ENCODE measurements at places on chromosomes 5 and 9.
A peak's percentile ranks its signal among the peaks of the same experiment; 100 is the strongest.

DNA sequence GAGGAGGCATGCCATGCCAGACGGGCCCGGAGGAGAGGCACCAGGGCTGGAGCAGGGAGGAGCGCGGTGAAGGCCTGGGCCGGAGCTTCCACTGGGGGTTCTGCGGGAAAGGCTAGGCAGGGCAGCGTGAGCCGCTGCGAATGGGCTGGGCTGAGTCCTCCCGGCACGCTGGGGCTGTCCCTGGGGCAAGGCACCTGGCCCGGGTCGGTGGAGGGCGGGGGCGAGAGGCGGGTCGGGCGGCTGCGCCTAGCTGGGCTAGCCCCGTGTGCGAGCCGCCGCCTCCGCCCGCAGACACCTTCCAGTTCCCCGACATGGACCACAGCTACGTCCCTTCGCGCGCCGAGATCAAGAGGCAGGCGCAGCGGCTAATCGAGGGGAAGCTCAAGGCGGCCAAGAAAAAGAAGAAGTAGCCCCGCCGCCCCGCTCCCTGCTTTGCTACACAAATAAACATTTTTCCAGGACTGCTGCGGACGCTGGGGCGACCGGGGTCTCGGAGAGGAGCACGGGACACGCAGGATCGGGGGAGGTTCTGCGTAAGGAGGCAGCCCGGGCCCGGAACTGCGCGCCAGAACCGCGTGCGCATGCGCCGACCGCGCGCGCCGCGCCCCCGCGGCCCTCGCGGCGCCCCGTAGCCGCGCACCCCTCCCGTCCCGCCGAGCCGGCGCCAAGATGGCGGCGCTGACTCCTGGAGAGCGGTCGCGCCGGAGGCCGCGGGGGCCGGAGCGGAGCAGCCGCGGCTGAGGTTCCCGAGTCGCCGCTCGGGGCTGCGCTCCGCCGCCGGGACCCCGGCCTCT lies at the start of gene RABL6:
TSS of gene RABL6 (plus strand) at position 668 of the 794 bp plus-strand sequence. CDS start 249 bp downstream, outside the sequence.
- DNase-seq: peak; percentile 62

GRCh38 chr5:68369023-68369359 lies 153.4 kb downstream of the PIK3R1 start:
- no peak for DNase-seq

- DNase-seq: no peak
Observed at GRCh38 chr9:103913899-103914298, 180.2 kb upstream of the SMC2 start.

DNA sequence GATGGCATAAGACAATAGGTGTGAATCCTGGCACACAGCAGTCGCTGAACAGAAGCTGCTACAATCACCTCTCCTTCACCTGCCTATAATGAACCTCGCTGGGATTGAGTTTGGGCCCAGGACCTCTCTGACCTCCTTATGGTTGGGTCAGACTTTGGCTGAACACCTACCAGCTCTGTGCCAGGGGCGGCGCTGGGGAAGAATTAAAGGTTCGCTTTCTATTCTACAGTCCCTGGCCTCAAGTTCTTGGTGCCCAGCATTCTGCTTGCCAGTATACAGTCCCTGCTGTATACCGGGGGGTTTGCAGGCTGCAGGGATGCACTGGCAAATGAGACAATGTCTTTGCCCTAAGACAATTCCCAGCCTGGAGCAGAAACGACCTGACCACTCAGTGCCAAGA lies 895 bp upstream of the STRBP start:
- DNase-seq: no peak

GRCh38 chr9:98992107-98992884 lies 48.6 kb downstream of the COL15A1 start:
- no peak for DNase-seq

- no peak for DNase-seq
Observed at GRCh38 chr9:91833096-91833877, 116.7 kb downstream of the ROR2 start.

DNA sequence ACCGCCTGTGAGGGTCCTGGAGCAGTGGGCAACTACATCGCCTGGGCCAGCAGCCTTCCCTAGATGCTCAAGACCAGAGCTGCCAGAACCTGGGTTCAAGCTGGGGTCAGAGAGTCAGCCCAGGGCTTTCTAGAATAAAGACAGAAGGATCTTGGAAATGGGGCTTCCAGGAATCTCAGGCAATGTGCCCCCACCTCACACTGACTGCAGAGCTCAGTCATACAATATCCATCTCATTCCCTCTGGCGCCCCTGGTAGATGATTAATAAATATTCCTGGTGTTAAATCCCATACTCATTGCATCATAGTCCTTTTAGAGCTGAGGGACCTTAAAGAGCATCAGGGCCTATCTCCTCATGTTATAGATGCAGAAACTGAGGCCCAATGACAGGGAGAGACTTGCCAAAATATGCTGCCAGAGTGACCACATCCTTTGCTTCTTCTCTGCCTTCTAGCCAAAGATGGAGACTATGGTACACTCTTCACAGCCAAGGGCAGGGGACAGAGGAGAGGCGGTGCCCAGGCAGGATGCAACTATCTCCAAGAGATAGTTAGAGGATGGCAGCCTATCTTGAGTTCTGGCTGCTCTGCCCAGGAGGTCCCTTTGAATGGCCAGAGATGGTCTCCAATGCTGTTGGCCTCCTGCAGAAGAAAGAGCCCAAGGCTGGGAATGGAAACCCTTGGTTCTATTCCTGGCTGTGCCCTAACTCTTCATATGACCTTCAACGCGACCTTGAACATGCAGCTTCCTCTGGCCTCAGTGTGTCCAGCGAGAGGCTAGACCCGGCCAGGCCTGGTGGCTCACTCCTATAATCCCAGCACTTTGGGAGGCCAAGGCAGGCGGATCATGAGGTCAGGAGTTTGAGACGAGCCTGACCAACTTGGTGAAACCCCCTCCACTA lies 36.2 kb upstream of the IL17B start:
- no peak for DNase-seq

GRCh38 chr9:3807601-3808000 lies 281.8 kb upstream of the RFX3 start:
- DNase-seq: no peak

- no peak for DNase-seq
Observed at GRCh38 chr5:175684931-175685330, 27.1 kb downstream of the HRH2 start.

DNA sequence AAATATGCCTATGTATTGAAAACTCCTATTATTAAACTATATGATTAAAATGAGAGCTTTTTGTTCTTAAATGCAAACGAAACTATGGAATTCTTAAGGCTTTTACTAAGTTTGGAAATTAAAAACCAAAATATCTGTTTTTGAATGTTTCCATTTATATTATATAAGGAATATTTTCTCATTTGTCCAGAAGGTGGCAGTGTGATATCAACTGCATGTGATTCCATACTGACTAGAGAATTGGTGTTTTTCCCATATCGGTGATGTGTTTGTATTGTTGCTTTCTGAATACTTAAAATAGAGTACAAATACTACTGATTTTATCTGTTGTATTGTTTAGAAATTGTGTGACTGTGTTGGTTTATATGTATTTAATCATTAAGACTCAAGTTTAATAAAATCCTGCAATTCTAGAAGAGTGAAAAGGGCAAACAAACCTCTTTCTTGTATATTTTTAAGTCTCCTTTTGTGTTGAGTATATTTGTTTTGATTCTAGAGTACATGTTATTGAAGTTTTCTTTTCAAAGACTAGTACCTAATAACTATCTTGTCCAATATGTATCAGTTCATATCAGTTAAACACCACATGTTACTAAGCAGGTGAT lies 320.8 kb downstream of the CCDC171 start:
- peak; percentile 50 for DNase-seq

DNA sequence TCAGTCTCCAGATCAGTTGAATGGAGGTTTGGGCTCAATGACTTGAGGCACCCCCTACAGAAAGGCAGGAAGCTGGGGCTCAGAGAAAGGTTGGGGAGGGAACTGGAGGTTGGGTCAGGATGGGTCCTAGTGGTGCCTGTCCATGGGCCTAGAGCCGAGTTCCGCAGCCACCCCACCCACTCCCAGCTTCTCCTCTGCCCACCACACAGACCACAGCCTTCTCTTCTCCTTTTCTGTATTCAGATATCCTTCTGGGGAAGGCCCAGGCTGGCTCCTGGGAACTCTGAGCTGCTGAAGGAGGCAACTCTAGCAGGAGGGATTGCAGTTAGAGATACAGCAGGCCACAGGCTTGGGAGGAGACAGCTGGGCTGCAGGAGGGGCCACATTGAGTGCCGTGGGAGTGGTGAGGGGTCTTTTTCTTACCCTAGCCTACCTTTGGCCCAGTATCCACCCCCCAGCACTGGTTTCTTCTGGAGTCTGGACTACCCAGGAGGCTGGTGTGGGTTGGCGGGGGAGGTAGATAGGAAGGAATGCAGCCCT lies 15.4 kb upstream of the PTGS1 start:
- DNase-seq: no peak

GRCh38 chr5:75993183-75993582 lies 90.0 kb upstream of the SV2C start:
- no peak for DNase-seq

DNA sequence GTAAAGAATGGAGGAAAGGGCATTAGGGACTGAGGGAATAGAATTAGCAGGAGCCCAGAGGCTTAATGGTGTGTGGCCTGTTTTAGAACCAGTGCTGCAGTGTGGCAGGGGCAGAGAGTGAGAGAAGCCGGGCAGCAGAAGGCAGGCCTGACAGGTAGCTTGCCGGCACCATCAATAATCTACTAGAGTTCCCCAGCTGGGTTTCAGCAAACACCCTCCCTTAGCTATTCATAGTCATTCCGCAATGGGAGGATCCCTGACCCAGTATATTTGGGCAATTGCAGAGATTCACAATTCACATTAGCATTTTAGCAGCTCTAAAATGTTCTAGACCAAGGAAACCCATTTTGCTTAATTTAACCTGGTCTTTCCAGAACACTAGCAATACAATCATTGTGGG lies 227.8 kb downstream of the ARRDC3 start:
- DNase-seq: no peak

DNA sequence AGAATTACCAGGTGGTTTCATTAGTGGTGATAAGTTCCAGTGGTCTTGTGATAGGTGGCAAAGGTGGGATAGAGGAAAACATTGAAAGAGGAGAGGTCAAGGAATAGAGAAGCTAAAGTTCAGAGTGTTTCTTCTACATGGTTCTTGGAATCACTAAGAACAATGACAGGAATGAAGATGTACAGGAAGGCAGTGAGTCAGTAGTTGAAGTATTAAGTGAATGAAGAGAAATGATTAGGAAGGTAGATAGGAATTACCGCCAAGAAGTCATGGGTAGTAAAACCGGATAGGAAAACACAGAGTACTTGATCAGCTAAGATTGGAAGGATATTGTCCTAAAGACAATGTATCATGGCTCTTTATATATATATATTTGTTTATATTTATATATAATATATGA lies 37.9 kb upstream of the RASA1 start:
- no peak for DNase-seq

- DNase-seq: no peak
Observed at GRCh38 chr5:38905516-38905915, 59.7 kb downstream of the OSMR start.

GRCh38 chr9:116152390-116152789 lies 1.2 kb upstream of the PAPPA start:
- DNase-seq: peak; percentile 23

DNA sequence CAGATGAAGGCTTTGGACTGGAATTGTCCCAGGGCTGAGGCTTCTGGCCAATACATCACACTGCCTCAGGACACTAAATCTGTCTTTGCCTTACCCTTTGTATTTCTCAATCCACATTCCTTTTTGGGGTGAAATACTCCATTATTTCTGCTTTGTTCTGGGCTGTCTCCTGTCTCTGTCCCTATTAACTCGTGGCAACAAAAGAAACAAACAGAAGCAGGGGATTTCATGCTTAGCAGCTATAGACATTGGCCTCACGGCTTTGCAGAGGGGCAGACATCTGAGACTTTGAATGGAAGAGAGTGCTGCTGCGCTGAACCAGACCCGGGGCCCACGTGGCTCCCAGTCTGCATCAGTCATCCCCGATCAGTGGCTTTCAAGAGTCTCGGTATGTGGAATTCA lies 129.7 kb downstream of the ARL15 start:
- DNase-seq: no peak

DNA sequence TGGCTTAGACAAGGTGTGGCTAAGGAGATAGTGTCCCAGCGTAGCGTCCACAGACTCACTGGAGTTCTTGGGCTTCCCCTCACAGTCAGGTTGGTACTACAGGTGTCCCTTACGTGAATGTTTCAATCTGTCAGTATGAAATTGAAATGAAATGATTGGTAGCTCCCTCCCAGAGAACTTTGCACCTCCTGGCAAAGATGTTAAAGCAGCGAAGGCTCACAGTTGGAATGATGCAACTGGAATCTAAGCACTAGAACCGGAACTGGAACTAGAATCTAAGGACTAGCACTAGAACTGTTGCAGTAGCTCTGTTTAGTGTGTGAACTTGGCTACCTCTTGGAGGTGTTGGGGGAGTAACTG lies 1.1 kb downstream of the SLC31A1 start:
- no peak for DNase-seq

GRCh38 chr5:176748073-176748966 lies 62.0 kb upstream of the UNC5A start:
- no peak for DNase-seq

- DNase-seq: no peak
Observed at GRCh38 chr5:95901676-95902627, 59.7 kb downstream of the ELL2 start.

GRCh38 chr5:171474230-171474813 lies 54.9 kb downstream of the FGF18 start:
- DNase-seq: no peak

GRCh38 chr5:124451721-124452383 lies 294.6 kb downstream of the ZNF608 start:
- peak; percentile 32 for DNase-seq

DNA sequence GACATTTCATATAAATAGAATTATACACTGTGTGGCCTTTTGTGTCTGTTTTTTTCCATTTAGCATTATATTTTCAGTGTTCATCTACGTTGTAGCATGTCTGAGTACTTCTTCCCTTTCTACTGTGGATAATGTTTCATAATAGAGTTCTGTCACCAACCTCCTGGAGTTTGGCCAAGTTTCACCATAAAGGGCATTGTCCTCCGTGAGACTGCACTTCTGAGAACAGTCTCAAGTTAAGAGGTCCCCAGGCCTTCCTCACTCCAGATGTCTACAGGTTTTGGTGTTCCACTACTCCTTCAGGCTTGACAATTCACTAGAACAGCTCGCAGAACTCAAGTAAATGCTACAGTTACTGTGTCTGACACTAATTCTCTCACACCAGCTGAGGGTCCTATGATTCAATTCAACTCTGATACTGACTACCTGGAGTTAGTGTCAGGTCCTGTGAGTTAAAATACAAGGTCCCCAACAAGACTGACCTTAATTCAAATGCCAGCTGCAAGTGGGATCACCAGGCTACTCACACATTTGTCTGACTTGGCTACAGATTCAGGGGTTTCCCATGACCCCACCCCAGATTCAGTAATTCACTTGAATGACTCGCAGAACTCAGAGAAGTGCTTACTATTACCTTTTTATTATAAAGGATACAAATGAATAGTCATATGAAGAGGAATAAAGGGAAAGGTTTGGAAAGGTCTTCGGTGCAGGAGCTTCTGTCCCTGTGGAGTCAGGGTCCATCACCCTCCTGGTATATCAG lies 31.1 kb downstream of the SLC35A4 start:
- peak; percentile 61 for DNase-seq

- no peak for DNase-seq
Observed at GRCh38 chr5:759111-759751, 25.3 kb downstream of the ZDHHC11B start.

- no peak for DNase-seq
Observed at GRCh38 chr9:6777213-6777902, 19.6 kb downstream of the KDM4C start.

GRCh38 chr5:14061106-14061505 lies 82.0 kb upstream of the TRIO start:
- DNase-seq: no peak

All from midbrain (tissue), 1 donor.